ENCODE measurements at places on chromosomes 12 and 14. TPM values are rescaled to one million over a fixed set of nuclear protein-coding genes. Genes with fewer than 3 reads are reported as not detected.

DNA sequence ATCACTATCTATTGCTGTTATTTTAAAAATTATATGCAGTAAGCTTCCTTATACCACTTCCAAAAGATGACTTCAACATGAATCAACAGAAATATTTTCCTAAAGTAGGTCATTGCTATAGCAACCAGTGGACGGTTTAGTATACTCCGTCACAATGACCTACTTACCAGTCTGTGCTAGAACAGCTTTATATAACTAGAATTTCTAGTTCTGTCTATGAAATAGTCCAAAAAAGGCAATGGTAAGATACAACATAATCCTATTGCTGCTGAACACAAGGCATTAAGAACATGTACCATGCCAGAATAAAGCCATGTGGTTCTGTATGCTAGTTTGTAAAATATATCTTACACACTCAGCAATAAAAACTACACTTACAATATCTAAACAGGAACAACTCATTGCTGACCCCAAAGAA, 40.7 kb upstream of the MTERF2 start:
- H3K4me1 ChIP-seq = peaks cover 5% of the 10 kb centered on the region
- no peak overlapping the region for H3K4me3 ChIP-seq
- H3K36me3 ChIP-seq = no peaks in the 10 kb centered on the region
- no peaks in the 10 kb centered on the region for H3K27me3 ChIP-seq

- H3K4me3 ChIP-seq = no peak overlapping the region
- no peak overlapping the region for H3K27ac ChIP-seq
- H3K36me3 ChIP-seq = no peaks in the 10 kb centered on the region
- no peaks in the 10 kb centered on the region for H3K27me3 ChIP-seq
- no peak for DNase-seq
- no peaks in the 10 kb centered on the region for H3K4me1 ChIP-seq
Observed at GRCh38 chr14:93395231-93395630, 35.5 kb upstream of the UNC79 start.

TAMALIN gene
- 5.0 TPM for total RNA-seq

EML1 gene
- 3.6 TPM for total RNA-seq

FUT8 gene
- 37.2 TPM for total RNA-seq

DNA sequence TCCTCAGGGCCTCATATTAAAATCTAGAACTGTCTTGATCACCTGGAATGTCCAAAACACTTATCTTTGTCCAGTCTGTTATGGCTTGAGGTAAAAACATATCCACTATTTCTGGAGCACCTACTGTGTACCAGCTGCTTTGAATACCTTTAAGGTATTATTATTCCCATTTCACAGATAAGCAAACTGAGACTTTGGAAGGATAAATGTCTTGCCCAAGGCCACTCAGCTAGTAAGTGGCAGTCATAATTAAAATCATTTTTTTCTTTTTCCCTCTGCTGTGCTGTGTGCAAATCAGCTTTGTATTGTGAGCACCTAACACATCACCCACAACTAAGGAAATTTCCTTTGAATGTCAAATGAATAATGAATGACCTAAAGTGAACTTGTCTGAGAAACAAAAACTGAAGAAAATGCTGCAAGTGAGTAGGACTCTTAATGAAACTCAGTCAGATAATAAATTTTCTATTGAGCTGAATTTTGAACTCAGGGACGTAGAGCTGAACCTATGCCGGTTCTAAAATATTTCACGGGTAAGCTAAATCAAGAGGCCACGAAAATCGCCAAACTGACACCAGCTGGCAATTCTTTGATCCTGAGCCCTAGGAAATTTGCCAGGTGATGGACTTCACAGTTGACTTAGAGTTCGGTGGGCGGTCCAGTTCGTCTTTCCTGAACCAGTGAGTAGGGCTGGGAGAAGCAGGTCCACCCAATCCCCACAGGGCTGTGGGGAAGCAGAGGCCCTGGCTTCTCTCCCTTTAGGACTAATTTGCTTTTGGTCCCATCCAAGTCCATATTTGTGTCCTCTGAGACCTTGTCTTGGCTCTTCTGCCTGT, 159.7 kb upstream of the PWP1 start:
- DNase-seq = no peak
- no peak overlapping the region for H3K27ac ChIP-seq
- no peak overlapping the region for H3K4me3 ChIP-seq
- H3K4me1 ChIP-seq = no peaks in the 10 kb centered on the region
- H3K27me3 ChIP-seq = no peaks in the 10 kb centered on the region

DNA sequence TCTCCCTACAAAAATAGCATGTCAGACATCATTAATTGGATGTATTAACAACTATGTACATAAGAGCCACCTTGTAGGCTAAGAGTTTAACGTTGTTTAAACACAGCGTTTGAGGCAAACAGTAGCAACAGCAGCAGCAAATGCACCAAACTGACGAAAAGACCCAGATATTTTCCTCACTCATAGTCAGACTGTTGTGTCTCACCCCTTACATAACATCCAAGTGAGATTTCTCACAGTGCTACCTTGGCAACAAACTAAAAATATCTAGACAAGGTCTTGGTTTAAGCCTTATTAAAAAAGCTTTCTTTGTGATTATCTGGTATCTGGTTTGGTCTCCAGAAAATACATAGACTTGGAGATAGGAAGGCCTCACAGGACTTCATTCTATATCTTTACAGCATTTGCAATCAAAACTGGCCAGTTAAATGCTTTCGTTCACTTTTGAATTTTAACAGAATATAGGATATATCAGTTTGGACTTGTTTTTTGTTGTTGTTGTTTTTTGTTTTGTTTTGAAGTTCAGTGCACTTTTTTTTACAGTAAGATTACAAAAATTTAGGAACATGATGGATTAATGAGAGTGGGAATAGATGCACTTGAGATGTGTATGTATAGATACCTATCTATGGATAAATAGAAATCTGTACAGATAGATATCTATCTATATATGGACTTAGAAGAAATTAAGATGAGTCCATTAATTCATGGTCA, 4.1 kb downstream of the BHLHE41 start:
- H3K4me3 ChIP-seq = no peak overlapping the region
- H3K36me3 ChIP-seq = no peaks in the 10 kb centered on the region
- no peak for DNase-seq
- H3K27ac ChIP-seq = peak overlapping the region; percentile 1
- no peaks in the 10 kb centered on the region for H3K27me3 ChIP-seq
- H3K4me1 ChIP-seq = no peaks in the 10 kb centered on the region

- H3K4me1 ChIP-seq = no peaks in the 10 kb centered on the region
- no peak for DNase-seq
- H3K36me3 ChIP-seq = no peaks in the 10 kb centered on the region
Observed at GRCh38 chr14:69373104-69373503, 25.0 kb downstream of the ERH start.

NKX2-1 gene
- 0.32 TPM for total RNA-seq

GRCh38 chr12:81128930-81129554, 51.2 kb downstream of the ACSS3 start:
- no peaks in the 10 kb centered on the region for H3K4me1 ChIP-seq
- no peak overlapping the region for H3K4me3 ChIP-seq
- H3K27me3 ChIP-seq = no peaks in the 10 kb centered on the region
- no peaks in the 10 kb centered on the region for H3K36me3 ChIP-seq
- no peak overlapping the region for H3K27ac ChIP-seq
- DNase-seq = peak; percentile 23

DNA sequence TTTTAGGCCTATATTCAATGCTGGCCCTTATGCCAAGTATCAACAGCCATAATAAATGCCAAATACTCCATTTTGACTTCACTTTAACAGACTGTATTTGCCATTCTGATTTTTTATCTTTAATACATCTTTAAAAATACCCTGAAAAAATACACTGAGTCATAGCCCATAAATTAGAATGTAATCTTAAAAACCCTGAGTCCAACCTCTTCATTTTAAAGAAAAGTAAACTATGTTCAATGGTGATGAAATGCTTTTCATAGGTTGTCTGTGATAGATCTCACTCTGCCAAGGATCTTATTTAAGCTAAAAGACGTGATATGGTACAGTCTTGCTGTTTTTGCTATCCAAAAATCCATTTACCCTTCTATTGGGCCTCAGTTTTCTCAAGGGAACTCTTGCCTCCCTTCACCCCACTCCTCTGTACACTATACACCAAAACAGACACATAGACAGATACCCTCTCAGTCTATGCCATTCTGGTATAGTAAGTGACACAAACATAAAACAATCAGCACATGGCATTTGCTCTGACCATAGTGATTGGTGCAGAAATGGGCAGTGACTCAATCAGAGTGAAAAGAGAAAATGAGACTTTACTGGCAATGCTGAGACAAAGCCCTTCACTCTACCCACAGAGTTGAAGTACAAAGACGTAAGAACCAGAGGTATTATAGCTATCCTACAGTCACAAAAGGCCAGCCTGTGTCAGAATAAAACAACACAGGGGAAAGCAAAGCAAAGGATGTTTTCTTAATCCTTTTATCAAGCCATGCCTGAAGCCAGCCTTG, 49.1 kb downstream of the BTG1 start:
- H3K27ac ChIP-seq = no peak overlapping the region
- DNase-seq = no peak
- no peaks in the 10 kb centered on the region for H3K4me1 ChIP-seq
- no peaks in the 10 kb centered on the region for H3K27me3 ChIP-seq

DNA sequence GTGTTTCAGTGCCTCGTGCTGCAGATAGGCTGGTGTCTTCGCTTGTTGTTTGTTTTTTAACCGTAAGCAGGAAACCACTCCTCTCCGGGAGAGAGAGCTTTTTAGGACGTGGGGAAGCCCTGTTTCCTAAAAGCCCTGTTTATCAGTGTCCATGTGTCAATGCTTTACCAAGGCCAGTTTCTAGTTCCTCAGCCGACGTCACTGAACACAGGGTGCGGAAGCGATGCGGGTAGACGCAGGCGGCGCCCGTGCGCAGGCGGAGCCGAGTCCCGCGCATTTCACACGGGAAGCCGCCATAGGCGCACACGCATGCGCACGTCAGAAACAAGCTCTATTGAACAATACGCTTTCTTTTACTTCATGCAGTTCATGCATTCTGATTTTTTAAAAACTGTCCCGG, 79.8 kb downstream of the GLT1D1 start:
- no peaks in the 10 kb centered on the region for H3K36me3 ChIP-seq
- H3K27ac ChIP-seq = no peak overlapping the region
- DNase-seq = no peak
- no peaks in the 10 kb centered on the region for H3K4me1 ChIP-seq

GRCh38 chr14:65832431-65833266, 420.1 kb downstream of the FUT8 start:
- H3K27ac ChIP-seq = no peak overlapping the region
- no peaks in the 10 kb centered on the region for H3K36me3 ChIP-seq
- no peaks in the 10 kb centered on the region for H3K27me3 ChIP-seq
- H3K4me3 ChIP-seq = no peak overlapping the region
- H3K4me1 ChIP-seq = no peaks in the 10 kb centered on the region

SLC6A15 gene
- 0.32 TPM for total RNA-seq

DNA sequence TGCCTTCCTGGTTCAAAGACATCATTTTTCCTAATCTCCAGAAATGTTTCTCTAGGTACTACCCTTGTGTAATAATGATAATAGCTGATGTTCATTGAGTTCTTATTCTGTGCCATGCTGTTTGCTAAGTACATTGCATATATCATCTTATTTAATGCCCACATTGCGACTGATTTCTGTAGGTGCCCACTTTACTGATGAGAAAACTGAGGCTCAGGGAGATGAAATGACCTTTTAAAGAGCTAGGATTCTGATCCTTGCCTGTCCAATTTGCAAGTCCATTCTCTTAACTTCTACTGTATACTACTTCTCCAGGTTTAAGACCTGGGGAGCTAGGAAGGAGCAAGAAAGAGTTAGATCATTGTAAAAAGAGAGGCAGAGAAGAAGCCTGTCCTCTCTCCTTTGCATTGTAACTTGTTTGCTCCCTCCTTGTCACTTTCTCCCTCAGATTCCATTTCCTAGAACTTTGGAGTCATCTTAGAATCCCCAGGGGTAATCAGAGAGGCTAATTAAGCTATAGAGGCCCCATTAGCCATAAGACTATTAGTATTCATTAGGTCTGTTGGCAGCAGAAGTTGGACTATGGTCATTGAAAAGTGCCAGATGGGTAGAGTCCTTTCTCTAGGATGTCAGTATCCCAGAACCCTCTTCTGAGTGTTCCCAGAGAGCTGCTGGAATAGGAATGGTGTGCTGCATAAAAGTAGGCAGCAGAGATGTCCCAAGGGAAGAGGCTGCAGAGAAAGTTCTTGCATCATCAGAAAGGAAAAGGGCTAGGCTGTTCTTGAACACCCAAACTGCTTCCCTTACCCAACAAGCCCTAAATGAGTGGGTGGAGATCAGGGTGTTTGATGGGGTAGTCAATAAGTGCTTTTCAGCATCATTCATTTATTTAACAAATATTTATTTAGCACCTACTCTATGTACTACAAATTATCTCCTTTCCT, 3.1 kb downstream of the DGKA start:
- H3K27me3 ChIP-seq = no peaks in the 10 kb centered on the region
- no peak for DNase-seq
- H3K36me3 ChIP-seq = no peaks in the 10 kb centered on the region
- no peak overlapping the region for H3K4me3 ChIP-seq

PROX2 gene
- total RNA-seq = not detected

- no peak for DNase-seq
- H3K4me1 ChIP-seq = no peaks in the 10 kb centered on the region
- no peak overlapping the region for H3K27ac ChIP-seq
- H3K36me3 ChIP-seq = no peaks in the 10 kb centered on the region
- no peaks in the 10 kb centered on the region for H3K27me3 ChIP-seq
- no peak overlapping the region for H3K4me3 ChIP-seq
Observed at GRCh38 chr12:4962539-4963486, 53.1 kb downstream of the KCNA1 start.

DNA sequence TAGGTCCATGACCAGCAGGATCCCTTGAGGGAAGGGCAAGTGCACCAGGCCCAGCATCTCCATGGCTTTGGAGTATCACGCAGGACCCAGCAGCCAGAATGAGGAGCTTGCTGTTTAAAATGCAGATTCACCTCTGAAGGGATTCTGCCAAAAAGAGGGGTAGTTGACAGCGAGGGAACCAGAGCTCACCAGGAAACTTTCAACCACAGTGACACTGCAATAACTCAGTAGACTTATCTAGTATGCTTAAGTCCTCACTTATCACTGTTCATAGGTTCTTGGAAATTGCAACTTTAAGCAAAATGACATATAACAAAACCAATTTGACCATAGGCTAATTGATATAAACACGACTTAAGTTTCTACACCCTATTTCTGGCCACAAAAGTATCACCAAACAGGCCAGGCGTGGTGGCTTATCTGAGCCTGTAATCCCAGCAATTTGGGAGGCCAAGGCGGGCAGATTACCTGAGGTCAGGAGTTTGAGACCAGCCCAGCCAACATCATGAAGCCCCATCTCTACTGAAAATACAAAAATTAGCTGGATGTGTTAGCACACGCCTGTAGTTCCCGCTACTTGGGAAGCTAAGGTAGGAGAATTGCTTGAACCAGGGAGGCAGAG, 21.4 kb upstream of the CKAP4 start:
- no peak overlapping the region for H3K4me3 ChIP-seq
- DNase-seq = no peak
- H3K27me3 ChIP-seq = no peaks in the 10 kb centered on the region
- no peak overlapping the region for H3K27ac ChIP-seq
- no peaks in the 10 kb centered on the region for H3K4me1 ChIP-seq

HOXC12 gene
- total RNA-seq = not detected

- DNase-seq = no peak
- H3K4me1 ChIP-seq = peaks cover 5% of the 10 kb centered on the region
- H3K36me3 ChIP-seq = no peaks in the 10 kb centered on the region
- H3K27me3 ChIP-seq = no peaks in the 10 kb centered on the region
- no peak overlapping the region for H3K27ac ChIP-seq
Observed at GRCh38 chr12:761256-761655, 8.9 kb downstream of the WNK1 start.

Measured in colonic mucosa (tissue), 4 donors.